ENCODE measurements at places on chromosomes 12 and 14. TPM values are rescaled to one million over a fixed set of nuclear protein-coding genes. Genes with fewer than 3 reads are reported as not detected.

GRCh38 chr12:115584156-115584555 lies 693.3 kb downstream of the MED13L start:
- DNase-seq: no peak

DNA sequence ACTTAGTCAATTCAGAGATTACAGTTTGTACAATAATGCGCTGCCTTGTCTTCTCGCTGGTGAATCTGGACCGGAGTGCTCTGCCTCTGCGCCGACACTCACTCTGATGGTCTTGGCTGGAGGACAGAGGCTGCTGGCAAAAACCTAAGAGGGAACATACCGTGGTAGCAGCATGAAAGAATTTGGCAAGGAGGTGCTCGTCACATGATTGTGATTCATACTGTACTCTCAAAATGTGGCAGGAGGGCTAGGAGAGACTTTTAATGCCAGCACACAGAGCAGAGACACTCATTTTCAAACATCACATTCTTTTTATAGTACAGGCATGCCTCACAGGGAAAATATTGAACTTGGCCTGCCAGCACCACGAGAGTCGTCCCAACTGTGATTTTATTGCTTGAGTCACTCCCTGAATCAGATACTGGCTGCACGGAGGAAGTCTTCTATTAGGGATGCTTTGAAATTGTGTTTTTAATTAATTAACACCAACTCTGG lies 67.8 kb downstream of the HMGA2 start:
- peak; percentile 97 for DNase-seq

DNA sequence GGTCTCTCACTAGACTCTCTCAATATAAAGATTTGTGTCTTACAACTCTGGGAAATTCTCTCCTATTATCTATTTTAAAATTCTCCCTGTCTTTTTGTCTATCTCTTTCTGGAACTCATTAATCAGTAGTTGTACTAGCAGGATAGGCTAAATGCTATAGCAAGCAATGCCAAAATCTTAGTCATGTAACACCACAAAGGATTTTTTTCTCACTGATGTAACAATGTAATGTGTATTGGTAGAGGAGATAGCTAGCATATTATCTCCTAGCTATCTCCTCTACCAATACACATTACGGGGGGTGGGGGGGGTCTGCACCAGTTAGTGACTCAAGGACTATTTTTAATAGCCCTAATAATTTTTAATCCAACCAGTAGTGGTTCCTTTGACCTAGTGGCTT lies 225.4 kb downstream of the KLHL28 start:
- no peak for DNase-seq

DNA sequence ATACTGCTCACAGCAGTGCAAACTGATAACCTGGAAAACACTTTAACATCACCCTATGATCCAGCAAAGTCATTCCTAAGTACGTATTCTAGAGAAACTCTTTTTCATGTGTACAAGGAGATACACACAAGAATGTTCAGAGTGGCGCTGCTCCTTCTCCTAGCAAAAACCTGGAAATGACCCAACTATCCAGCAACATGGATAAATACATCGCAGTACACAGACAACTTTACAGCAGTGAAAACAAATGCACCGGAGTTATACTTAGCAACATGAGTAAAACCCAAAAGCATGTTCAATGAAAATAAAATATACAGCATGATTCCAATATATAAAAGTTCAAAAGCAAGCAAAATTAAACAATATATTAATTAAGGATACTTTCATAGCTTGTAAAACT lies 18.7 kb downstream of the SART3 start:
- no peak for DNase-seq

DNA sequence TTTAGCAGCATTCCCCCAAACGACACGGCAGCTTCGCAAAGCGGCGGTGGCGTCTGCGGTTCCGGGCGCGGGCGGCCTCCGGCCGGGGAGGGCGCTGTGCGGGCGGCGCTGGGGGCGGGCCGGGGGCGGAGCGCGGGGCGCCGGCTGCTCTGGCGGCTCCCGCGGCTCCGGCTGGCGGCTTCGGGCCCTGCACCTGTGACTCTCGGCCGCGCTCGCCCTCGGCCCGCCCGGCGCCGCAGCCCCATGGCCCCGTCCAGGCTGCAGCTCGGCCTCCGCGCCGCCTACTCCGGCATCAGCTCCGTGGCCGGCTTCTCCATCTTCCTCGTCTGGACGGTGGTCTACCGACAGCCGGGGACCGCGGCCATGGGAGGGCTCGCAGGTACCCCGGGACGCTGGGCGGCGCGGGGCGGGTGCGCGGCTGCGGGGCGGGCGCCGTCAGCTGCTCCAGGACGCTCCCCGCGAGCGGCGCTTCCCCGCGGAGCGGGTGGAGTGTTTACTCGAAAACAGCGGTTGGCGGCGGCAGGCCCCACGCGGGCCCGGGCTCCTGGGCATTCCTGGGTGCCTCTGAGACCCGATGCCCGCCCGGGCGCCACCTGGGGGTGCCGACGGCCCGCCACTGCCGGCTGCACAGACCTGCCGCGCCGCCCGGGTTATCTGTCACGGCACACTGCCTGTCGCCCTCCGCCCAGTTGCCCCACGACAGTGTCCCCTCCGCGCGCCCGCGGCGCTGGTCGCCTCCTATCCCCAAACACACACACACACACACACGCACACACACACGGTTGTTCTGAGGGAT lies at the start of gene SLC48A1:
TSS of gene SLC48A1 (plus strand) at position 177 of the 796 bp plus-strand sequence. CDS start at position 244, 67 bp downstream.
- DNase-seq: no peak

- DNase-seq: no peak
Measured at GRCh38 chr12:107238296-107238695, 144.9 kb upstream of the CRY1 start.

DNA sequence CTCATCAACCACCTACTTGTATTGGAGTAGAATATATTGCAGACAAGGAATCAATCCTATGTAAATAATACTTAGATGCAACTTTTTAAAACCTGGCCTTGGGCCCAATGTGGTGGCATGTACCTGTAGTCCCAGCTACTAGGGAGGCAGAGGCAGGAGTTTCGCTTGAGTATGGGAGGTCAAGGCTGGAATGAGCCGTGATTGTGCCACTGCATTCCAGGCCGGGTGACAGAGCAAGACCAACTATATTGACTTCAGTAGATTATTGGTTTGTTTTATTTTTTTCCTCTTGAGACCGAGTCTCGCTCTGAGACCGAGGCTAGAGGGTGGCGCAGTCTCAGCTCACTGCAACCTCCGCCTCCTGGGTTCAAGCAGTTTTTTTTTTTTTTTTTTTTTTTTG lies 3.6 kb downstream of the LARP4 start:
- no peak for DNase-seq

GRCh38 chr12:32049956-32050355 lies 56.7 kb upstream of the BICD1 start:
- DNase-seq: no peak

DNA sequence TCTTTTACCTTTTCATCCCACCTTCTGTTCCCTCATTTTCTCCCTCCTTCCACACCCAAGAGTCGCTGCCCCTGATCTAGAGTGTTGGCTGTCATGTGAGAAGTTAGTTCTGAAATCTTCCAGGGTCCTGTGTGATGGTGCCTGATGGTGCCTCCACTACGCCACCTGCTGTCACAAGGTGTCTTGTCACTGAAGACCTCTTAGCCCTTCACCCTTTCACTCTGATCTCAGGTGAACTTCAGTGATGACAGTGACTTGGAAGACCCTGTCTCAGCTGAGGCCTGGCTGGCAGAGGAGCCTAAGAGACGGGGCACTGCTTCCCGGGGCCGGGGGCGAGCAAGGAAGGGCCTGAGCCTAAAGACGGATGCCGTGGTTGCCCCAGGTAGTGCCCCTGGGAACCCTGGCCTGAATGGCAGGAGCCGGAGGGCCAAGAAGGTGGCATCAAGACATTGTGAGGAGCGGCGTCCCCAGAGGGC lies 7.6 kb upstream of the PFDN5 start:
- DNase-seq: peak; percentile 56

DNA sequence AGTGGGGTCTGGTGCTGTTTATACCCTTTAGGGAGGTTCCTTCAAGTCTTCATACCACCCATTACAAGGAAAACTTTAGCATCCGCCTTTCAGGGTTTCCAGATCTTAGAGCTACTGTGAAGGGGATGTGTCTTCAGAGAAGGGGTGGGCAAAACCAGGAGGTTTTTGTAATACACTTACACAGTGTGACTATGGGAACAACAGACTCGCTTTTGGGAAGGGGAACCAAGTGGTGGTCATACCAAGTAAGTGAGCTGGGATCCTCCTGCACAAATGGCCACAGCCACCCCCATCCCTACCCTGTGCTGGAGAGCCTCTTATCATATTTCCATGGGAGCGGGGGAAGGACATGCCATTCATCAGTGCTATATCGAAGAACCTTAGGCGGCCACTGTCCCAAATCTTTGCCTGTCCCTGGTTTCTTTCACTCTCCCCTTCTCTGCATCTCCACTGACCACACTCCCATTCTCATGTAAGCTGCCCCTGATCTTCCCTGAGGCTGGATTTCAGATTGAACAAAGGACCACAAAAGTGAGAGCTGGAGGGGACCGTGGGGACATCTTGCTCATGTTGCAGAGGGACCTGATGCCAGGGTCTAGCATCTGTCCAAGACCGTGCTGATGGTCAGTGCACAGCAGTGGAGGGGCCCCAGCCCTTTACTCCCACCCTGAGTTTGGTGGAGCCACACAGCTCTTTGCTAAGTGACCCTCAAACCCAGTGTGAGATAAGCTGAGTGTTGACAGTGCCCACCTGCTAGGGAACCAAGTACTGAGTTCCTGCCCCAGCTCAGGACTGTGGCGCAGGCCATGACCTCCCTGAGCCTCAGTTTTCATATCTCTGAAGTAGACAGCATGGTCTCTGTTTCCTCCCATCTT lies 51.4 kb downstream of the DAD1 start:
- DNase-seq: no peak

DNA sequence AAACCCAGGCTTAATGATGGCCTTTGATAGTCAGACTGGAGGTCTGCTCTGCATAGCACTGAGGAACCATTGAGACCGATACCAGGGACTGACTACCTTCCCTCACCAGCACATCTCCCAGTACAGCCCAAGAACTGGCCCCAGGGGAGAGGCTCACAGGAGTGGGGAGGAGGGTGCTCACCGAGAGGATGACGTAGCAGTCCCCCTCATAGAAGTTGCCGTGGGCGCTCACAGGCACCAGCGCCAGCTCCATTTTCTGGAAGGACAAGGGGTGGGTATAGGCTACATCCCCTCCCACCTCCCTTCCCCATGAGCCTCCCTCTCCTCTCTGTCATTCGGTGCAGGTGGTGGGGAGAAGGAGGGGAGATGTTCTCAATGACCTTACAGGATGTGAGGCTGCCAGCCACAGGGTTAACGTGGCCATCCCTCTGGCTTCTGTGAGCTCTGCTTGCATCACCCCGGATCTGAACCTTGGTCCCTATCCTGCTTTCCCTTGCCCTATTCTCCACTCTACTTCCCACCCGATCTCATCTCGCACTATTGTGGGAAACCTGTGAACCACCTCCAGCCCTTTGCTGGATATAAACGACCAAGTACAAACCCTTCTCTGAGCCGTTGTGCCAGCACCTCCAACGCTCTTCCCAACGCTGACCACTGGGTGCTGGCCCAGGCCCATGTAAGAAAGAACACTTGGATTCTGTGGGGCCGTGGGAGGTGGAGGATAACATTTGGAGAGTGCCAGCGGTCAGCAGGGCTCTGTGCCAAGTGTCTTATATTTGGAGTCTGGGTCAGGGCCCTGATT lies 4.4 kb downstream of the AVIL start:
- DNase-seq: no peak

- no peak for DNase-seq
Measured at GRCh38 chr12:55985341-55985740, 11.5 kb downstream of the RAB5B start.

DNA sequence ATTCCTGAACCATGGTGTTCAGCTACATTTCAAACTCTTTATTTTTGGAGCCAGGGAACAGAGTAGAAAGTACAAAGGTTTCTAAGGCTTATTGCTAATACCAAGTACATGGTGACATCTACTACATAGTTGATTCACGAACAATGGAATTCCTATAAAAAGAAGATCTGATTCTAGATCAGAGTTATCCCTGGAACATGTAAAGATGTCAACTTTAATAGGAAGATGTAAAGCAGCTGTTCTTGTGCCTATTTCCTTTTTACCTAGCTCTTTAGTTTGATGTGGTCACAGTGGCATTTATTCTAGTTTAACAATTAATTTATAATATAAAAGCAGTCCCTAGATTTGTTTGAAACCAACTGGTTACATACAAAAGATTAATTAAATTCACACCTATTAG lies 99.5 kb downstream of the NUBPL start:
- DNase-seq: no peak

PTPN6 gene
- 14.8 TPM for total RNA-seq

C14orf39 gene
- total RNA-seq: not detected

PCED1B gene
- total RNA-seq: 3.5 TPM

- peak; percentile 54 for DNase-seq
Measured at GRCh38 chr12:47686645-47687240, 19.1 kb downstream of the RPAP3 start.

- no peak for DNase-seq
Measured at GRCh38 chr14:81454572-81455218, 54.6 kb upstream of the STON2 start.

DNA sequence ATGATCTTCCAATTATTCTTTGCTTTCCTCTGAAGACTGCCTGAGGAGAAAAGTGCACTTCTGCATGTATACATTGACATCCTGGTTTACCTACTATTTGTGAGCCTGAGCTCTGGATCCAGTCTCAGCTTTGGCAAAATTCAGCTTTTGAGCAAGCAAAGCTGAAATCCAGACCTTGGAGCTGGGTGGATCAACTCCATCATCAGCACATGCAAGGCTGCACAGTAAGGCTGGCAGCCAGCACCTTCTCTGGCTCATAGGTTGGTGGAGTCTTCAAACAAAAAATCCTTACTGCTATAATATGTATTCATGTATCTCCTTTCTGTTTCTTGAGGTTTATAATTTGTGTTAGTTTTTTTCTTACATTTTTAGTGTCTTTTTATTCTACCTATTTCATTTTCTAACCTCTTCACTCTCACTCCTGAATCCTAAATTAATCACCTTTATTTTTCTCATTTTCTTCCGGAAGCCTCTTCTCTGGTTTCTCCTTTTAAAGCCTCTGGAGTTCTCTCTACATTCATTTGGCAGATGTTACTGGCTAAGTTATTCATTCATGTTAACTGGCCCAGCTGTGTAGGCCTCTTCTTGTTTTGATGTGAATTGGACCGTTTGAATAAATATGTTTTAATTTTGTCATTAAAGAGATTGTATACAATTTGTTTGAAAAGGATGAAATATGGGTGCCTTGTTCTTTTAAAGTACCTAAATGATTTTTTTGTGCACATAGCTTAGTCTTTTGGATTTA lies 224.8 kb downstream of the DACT1 start:
- no peak for DNase-seq

DNA sequence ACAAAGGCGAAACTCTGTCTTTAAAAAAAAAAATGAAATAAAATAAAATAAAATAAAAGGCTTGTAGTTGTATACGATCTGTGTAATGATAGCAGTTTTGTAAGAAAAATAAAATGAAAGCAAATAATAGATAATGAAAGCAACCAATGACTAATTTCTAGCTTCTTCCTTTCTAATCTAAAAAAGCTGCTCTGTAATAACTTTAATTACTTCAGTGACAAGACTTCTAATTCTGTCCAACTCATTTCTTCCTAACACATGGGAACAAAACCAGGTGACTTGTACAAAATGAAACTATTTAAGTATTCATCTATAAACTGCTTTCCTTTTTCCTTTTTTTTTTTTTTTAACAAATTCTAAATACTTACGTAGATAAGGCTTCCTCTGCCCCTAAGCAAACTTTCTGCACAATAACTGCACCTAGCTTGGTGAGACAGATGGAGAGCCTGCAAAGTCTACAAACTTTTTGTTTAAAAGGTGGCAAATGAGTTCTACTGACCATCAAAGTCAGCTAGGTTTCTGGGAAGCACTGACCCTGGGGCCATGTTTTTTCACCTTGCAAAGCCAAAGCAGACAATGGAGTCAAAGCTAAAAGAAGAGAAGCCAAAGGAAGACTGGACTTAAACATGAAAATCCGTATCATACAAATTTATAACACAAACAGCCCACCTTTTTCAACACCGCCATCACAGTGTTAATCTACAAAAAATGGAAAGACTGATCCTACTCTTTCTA lies 28.2 kb downstream of the DENND5B start:
- no peak for DNase-seq

Measured in renal cortical epithelial cell (primary cell).